Activated naive CD8-positive, alpha-beta T cell treated with anti-CD3 and anti-CD28 coated beads, Interleukin-2, amount 10 ng/mL, durations not matched to agents 7 days and 5 days (primary cell): ENCODE measurements at places on chromosomes 1 and 21. TPM values are rescaled to one million over a fixed set of nuclear protein-coding genes. Genes with fewer than 3 reads are reported as not detected.

Gene PSMG1
- total RNA-seq: 40.7 TPM

Gene BMP8A
- total RNA-seq: not detected

Gene IFI44
- 180 TPM for total RNA-seq

Gene PLA2G2F
- not detected for total RNA-seq

Gene FNBP1L
- total RNA-seq: 0.19 TPM

Gene IL12RB2
- total RNA-seq: 14.5 TPM
